ENCODE measurements at places on chromosomes 7 and 10.
A peak's percentile ranks its signal among the peaks of the same experiment; 100 is the strongest.

GRCh38 chr7:123709525-123709924 is 39.3 kb downstream of the WASL start:
- ATAC-seq: no peak

DNA sequence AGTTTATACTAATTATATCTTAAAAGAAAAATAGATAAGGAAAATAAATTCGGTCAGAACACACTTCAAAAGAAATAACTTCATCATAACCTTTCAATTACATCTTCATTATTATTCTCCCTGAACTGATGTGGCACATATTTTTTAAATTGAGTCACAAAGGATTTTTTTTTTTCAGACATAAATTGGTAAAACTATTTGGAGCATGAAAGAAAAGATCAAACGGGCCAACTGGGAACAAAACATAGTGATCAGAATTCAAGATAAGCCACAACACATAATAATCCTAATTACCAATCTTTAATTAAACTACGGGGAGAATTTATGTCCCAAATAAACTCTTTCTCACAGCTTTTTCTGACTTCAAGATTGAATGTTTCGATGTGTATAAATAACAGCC is 258.2 kb upstream of the MAGI2 start:
- no peak for ATAC-seq

- peak; percentile 98 for ATAC-seq
These were observed 18.0 kb downstream of the PURB start for GRCh38 chr7:44867073-44867995.

DNA sequence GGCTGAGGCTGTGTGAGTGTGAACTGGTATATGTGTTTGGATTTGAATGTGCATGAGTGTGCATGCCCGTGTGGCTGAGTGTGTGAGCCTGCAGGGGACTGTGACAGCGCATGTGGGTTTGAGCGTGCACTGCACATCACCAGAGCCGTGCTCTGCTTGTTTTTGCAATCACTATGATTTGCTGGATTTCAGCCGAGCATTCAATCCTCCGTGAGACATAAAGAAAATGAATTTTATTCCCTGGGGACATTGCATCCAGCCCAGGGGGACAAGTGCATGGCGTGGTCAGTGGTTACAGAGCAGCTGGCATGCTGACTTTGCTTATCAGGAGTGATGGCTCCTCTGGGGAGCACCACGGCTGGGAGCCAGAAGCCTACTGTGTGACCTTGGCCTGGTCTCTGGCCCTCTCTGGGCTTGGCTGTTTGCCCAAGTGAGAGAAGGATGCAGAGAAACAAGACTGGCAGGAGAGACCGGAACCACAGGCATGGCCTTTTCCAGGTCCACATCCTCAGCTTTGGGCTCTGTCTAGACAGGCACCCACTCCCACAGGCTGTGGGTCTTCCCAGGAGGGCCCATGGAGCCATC is 160.2 kb upstream of the UNC5B start:
- ATAC-seq: no peak

DNA sequence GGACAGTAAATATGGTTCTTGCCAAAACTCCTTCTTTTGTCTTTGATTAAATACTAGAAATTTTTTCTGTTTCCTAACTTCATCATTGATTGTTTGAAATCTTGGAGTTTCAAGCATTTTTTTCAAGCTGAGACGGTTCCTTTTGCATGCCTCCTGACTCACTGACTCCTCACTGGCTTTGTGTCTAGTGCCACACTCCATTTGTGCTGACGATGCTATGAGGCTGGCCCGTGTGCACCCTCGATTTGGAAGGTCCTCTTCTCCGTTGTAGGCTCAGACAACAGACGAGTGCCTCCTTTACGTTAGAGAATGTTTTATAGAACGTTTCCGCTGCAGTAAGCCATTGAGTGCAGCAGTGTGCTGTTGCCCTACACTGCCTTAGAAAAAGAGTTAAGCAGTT is 10.8 kb upstream of the CSGALNACT2 start:
- ATAC-seq: no peak

- no peak for ATAC-seq
These were observed 193.0 kb upstream of the KMT2E start for GRCh38 chr7:104820836-104821535.

DNA sequence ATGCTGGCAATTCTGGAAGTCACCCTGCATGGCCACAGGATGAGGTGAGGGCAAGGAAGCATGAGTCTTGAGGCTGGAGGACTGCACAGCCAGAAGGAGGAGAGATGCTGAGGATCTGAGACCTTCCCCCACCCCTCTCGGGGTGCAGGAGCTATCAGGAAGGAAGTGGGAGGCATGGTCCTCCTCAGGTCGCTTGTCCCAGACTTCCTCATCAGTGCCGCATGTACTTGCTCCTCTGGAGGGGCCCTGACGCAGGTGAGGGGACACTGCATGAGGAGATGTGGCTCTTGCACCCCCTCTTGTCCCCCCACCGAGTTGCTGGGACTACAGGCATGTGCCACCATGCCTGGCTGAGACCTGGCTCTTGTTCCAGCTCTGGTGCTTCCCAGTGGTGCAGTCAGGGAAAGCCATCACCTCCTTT is 5.7 kb upstream of the ZMIZ1 start:
- ATAC-seq: no peak

- peak; percentile 51 for ATAC-seq
These were observed 765 bp downstream of the SLC25A40 start for GRCh38 chr7:87875151-87876039.
